Naive thymus-derived CD4-positive, alpha-beta T cell (primary cell): ENCODE measurements at places on chromosomes 16 and 17. TPM values are rescaled to one million over a fixed set of nuclear protein-coding genes. Genes with fewer than 3 reads are reported as not detected.

DNA sequence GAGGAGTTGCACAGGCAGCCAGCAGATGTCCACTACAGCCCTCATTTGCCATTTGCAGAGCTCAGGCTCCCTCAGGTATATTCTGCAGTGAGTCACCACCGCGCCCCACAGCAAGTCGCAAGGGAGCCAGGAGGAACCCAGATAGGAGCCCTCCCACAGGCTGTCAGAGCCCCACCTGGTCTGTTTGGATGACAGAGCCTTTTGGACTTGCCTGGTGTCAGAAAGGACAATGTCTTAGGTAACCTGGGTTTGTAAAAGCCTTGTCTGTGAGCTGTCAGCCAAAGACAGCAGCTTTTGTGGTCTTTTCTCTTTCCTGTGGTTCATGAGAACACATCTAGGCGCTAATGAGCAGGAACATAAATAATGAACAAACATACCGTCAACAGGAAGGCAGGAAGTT is 70.9 kb downstream of the GNAO1 start:
- H3K36me3 ChIP-seq: no peaks in the 10 kb centered on the region
- no peaks in the 10 kb centered on the region for H3K27me3 ChIP-seq

DNA sequence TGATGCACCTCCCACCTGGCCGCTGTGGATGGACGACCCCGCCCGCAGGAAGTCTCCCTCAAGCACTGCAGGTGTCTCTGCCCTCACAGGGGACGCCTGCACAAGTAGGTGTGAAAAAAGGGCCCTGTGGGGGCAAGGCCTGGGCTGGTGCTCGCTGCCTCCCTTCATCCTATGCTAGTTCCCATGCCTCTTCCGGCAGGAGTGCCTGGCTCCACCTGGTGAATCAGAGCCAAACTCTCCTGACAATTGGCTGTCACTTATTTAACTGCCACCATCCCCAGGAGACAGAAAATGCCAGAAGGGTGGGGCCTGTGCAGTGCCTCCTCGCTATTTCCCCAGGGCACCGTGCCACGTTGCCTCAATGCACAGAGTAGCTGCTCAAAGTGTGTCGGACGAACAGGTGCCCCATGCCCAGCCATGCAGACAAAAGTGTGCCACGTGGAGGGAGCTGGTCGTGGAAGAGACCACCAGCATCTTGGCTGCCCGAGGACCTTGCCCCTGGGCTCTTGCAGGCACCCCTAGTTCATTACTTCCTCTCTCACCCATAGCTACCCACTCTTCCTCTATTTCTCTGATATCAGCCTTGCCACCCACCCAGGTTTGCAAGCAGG is 170.7 kb downstream of the SEC14L1 start:
- no peaks in the 10 kb centered on the region for H3K27me3 ChIP-seq
- H3K4me3 ChIP-seq: no peak overlapping the region
- DNase-seq: no peak
- no peaks in the 10 kb centered on the region for H3K36me3 ChIP-seq
- no peaks in the 10 kb centered on the region for H3K4me1 ChIP-seq

DNA sequence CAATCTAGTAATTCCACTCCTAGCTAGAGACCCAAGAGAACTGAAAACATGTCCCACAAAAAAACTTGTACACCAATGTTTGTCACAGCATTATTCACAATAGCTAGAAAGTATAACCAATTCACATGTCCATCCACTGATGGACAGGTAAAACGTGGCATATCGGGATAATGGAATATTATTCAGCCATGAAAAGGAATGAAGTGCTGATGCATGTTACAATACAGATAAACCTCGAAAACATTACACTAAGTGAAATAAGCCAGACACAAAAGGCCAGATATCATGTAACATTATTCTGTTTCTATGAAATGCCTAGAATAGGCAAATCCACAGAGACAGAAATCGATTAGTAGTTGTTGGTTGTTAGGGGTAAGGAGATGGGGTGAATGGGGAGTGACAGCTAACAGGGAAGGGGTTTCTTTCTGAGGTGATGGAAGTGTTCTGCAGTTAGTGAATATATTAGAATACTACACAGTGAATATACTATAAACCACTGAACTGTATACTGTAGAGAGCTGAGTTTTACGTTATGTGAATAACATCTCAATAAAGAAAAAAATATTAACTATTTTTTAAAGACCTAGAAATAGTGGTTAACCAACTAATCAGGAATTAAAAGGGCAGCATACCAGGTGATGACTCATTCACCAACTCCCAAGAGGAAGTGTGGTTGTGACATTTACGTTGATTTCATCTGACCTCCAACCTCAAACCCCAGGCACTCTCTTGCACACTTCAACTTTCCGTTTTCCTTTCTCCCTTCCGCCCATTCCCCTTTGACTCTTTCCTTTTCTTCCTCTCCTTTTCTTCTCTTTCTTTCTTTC is 48.6 kb downstream of the GAS7 start:
- H3K4me1 ChIP-seq: peaks cover 11% of the 10 kb centered on the region
- H3K27me3 ChIP-seq: no peaks in the 10 kb centered on the region
- H3K36me3 ChIP-seq: no peaks in the 10 kb centered on the region
- no peak overlapping the region for H3K27ac ChIP-seq
- H3K4me3 ChIP-seq: no peak overlapping the region

- no peak for DNase-seq
- no peak overlapping the region for H3K4me3 ChIP-seq
- no peak overlapping the region for H3K27ac ChIP-seq
- H3K27me3 ChIP-seq: no peaks in the 10 kb centered on the region
- no peaks in the 10 kb centered on the region for H3K4me1 ChIP-seq
Observed at GRCh38 chr17:34619687-34620217, 40.4 kb downstream of the TMEM132E start.

GRCh38 chr16:54521327-54521726 is 234.7 kb upstream of the IRX3 start:
- H3K27ac ChIP-seq: no peak overlapping the region
- DNase-seq: no peak
- H3K4me3 ChIP-seq: no peak overlapping the region
- no peaks in the 10 kb centered on the region for H3K36me3 ChIP-seq
- H3K4me1 ChIP-seq: no peaks in the 10 kb centered on the region

The CLDN7 gene
- total RNA-seq: 2.2 TPM

- H3K4me1 ChIP-seq: peaks cover 9% of the 10 kb centered on the region
- no peaks in the 10 kb centered on the region for H3K36me3 ChIP-seq
- DNase-seq: no peak
- H3K4me3 ChIP-seq: no peak overlapping the region
- no peak overlapping the region for H3K27ac ChIP-seq
Observed at GRCh38 chr17:9241774-9242496, 220.6 kb downstream of the NTN1 start.

GRCh38 chr16:85529489-85530369 is 83.4 kb upstream of the GSE1 start:
- no peak overlapping the region for H3K4me3 ChIP-seq
- no peaks in the 10 kb centered on the region for H3K4me1 ChIP-seq
- DNase-seq: no peak
- H3K36me3 ChIP-seq: no peaks in the 10 kb centered on the region
- H3K27me3 ChIP-seq: no peaks in the 10 kb centered on the region

DNA sequence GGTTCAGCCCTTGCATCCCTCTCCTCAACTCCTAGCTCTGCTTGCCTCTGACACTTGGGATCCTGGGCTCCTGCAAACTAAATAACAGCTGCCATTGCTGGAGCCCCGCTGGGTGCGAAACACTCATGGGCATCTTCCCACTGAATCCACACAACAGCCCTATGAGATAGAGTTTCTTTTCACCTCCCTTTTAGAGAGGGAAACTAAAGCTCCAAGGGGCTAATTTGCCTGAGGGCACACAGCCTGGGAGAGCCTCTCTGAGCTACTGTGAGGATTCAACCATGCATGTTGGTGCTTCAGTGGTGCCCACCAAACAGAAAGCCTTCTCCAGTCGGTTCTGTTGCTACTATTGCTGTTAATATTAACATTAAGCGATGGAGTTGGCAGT is 4.0 kb downstream of the ACBD4 start:
- peaks cover 10% of the 10 kb centered on the region for H3K36me3 ChIP-seq
- no peaks in the 10 kb centered on the region for H3K27me3 ChIP-seq
- no peak for DNase-seq
- peaks cover 19% of the 10 kb centered on the region for H3K4me1 ChIP-seq
- no peak overlapping the region for H3K27ac ChIP-seq
- no peak overlapping the region for H3K4me3 ChIP-seq

GRCh38 chr17:47301161-47301560 is 22.6 kb upstream of the EFCAB13 start:
- no peaks in the 10 kb centered on the region for H3K4me1 ChIP-seq
- H3K36me3 ChIP-seq: no peaks in the 10 kb centered on the region
- no peak overlapping the region for H3K4me3 ChIP-seq
- H3K27ac ChIP-seq: no peak overlapping the region
- no peak for DNase-seq

DNA sequence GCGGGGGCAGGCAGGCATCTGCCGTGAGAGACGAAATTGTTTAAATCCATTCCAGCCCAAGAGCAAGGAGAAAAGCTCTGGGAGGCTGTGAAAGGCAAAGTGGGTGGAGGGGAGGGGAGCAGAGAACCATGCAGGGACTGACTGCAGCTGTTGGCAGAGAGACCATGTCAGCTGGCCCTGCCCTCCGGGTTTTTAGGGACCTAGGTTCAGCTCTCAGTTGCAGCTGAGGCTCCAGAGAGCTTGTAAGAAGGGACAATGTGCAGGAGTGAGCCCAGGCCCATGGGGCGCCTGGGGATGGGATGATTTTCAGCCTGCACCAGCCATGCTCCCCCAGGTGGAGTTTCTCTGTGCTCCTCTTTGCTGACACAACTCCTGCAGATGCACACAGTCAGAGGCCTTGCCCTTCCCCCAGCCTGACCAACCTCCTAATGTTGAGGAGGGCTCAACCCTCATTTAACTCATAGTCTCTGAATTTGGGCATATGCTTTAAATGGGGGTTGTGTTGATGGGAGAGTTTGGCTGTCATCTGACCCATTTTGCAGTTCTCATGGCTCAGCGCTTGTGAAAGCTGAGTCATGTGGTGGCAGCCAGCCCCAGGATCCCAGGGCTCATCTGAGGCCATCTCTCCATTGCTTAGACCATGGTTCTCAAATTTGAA is 70.9 kb downstream of the PLXDC1 start:
- DNase-seq: no peak
- no peaks in the 10 kb centered on the region for H3K4me1 ChIP-seq
- peaks cover 14% of the 10 kb centered on the region for H3K36me3 ChIP-seq
- H3K4me3 ChIP-seq: no peak overlapping the region
- no peak overlapping the region for H3K27ac ChIP-seq
- H3K27me3 ChIP-seq: no peaks in the 10 kb centered on the region

The LAT gene
- total RNA-seq: 456 TPM

GRCh38 chr16:73798471-73798870 is 498.1 kb upstream of the PSMD7 start:
- H3K4me1 ChIP-seq: no peaks in the 10 kb centered on the region
- H3K36me3 ChIP-seq: no peaks in the 10 kb centered on the region
- no peak for DNase-seq
- H3K27ac ChIP-seq: no peak overlapping the region

DNA sequence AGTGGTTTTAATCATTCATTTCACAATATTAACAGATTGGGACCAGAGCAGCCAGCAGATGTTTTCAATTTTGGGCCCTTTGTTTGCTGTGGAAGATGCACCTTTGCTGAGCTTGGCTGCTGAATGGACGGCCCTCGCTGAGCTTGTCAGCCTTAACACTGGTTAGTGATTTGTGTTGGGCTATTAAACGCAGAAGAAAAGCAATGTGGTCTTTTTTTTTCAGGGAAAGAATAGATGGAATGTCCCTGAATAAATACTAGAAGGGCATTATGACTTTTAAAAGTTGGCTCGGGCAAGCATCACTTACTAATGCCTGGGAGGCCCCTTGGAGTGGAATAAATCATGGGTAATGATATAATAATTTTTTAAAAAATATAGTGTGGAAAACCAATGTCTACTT is 297.0 kb downstream of the MAP2K6 start:
- no peak overlapping the region for H3K4me3 ChIP-seq
- no peaks in the 10 kb centered on the region for H3K27me3 ChIP-seq
- DNase-seq: no peak
- no peaks in the 10 kb centered on the region for H3K4me1 ChIP-seq
- H3K36me3 ChIP-seq: no peaks in the 10 kb centered on the region

DNA sequence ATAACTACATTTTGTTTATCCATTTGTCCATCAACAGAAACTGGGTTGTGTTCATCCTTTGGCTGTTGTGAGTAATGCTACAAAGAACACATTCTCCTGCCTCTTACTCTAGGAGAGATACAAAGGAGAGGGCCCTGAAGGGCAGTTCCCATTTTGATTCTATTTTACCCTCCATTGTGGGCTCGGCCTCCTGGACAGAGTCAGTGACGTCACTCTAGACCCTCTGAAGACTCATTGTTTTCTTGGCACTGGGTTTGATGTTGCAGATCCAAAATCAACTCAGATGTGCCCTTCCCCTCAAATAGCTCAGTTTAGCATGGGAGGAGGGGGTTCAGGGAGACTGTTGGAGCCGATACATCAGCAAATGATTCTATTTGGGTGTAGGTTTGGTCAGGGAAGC is 280.9 kb downstream of the UTP18 start:
- no peak overlapping the region for H3K27ac ChIP-seq
- no peaks in the 10 kb centered on the region for H3K4me1 ChIP-seq

DNA sequence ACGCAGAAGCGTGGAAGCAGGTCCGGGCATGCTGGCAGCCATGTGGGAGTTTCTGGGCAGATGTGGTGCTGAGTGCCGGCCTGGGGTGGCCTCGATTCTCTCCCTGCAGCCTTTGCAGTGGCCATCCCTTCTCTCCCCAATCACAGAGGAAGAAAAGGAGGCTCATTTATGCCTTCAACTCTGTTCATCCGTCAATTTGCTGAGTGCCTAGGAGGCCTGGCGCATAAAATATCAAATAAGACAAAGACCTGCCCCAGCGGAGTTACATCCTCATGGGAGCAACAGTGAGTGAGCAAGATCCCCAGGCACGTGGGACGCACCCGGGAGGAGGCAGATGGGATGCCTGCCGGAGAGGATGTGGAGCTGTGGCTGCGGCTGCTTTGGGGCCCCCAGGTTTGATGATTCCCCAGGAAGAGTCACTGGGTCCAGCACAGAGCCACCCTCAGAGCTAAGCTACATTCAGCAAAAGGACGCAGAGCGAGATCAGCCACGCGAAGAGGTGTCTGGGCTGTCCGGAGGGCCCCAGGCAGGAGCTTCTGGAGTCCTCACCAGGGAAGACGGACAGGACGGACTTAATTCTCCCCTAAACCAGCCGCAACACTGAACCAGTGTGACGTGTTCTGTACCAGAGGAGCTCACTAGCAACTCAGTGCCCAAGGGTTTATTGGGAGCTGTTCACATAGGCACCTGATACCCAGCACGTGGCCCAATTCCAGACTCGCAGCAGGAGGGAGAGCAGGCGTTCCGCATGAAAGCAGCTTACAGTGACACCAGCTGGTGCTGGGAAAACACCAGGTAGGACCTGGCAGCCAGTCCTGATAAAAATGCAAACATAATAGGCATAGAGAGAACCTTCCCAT is 11.3 kb downstream of the CA5A start:
- H3K4me3 ChIP-seq: no peak overlapping the region
- no peaks in the 10 kb centered on the region for H3K27me3 ChIP-seq
- H3K36me3 ChIP-seq: no peaks in the 10 kb centered on the region
- H3K27ac ChIP-seq: no peak overlapping the region

GRCh38 chr17:51585514-51586104 is 325.3 kb downstream of the UTP18 start:
- no peak for DNase-seq
- no peak overlapping the region for H3K4me3 ChIP-seq
- H3K36me3 ChIP-seq: no peaks in the 10 kb centered on the region
- H3K27ac ChIP-seq: no peak overlapping the region
